ENCODE measurements at places on chromosomes 5 and 9.

DNA sequence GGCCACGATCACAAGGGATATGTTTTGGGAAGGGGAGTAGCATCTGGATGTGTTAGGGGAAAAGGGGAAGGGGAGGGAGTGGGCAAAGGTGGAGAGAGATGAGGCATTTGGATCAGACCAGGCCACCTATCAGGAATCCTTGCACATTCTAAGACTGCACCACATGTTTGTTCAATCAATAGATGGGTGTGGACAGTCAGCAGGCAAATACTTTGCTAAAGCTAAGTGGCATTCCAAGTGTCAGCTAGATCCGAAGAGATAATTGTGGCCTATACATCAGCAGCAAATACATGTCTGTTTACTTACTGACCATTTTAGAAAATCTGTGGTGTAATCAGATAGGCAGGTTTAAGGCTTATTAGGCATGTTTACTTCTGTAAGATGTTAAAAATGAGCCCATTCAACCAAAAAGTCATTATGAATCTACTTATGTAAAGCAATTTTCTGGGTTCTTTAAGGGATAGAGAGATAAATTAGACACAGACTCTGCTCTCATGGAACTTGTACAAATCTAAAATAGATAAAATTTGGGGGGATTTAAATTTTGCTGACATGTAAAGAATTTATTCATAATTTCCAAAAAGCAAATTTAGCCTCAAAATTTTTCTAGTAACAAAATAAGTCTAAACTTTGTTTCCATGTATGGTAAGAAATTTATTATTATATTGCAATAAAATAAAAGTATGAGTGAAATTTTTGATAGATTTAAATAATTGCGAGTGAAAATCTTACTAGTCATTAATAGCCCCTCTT, 107.3 kb downstream of the SNCAIP start:
- DNase-seq = peak; percentile 19

- no peak for DNase-seq
These were observed 42.0 kb downstream of the VLDLR start for GRCh38 chr9:2663461-2664173.

DNA sequence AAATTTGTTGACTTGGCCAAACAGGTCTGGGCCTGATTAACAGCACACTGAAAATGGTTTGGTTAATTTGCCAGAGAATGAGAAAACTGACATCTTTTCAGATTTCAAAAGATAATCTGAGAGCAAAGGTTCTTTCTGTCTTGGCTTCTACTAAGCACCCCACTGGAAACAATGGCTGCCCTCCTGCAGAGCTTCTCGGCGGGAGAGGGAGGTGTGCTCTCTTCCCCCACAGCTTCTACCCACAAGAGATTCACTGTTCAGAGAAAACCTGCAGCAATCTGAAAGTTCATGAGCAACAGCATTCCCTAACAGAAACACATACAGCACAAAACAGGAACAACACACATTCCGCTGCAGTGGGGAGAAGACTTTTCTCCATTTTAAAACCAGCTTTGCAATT, 3.0 kb downstream of the DNAH5 start:
- no peak for DNase-seq

DNA sequence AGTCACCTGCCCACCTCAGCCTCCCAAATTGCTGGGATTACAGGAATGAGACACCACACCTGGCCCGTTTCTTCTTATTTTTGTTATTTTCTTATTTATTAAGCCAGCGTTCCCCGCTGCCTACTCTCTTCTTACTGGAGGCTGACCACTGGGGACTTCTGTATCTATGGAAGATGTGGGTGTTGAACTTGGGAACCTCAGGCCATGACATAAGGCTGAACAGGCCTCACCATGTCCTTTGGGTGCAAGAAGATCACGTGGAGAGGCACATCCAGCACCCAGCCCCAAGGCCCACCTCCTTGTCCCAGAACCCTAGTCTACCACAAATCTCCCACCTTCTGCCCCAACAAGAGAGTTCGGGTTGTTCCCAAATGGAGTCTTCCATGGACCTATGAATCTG, 59.4 kb upstream of the NEK6 start:
- no peak for DNase-seq

DNA sequence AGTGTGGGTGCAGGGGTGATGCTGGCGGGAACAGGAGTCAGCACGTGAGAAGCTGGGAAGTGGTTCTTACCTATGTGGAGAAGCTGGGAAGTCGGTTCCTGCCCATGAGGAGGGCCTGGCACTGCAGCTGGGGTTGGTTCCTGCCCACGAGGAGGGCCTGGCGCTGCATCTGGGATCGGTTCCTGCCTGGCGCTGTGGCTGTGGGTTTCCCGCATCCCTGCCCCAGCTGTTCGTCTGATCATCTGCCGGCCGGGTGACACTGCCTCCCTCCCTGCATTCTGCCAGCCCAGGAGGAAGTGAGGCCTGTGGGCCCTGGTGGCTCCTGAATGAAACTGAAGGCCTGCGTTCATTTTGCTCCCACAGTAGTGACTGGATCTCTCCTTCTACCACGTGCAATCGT, 5.1 kb downstream of the OBP2A start:
- no peak for DNase-seq

GRCh38 chr9:135959814-135960213, 1.4 kb downstream of the UBAC1 start:
- DNase-seq = no peak

DNA sequence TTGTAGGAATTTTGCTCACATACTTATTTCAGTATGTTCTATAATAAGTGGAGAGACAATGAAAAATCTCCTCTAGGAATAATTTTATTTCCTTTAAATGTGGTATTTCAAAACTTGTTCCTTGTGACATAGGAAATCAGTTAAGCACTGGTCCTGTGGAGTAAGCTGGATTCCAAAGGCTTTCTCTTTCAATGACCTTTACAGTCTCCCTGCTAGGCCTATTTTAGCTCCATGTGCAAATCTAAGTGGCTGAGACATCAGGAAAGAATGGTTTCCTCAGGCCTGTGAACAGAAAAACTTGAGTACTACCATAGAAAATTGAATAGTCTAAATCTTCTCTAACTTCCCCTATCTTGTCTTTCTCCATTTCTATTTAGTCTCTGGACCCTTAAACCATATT, 514.2 kb upstream of the TLE4 start:
- DNase-seq = no peak

- DNase-seq = no peak
These were observed 15.8 kb upstream of the NEURL1B start for GRCh38 chr5:172624996-172625964.

DNA sequence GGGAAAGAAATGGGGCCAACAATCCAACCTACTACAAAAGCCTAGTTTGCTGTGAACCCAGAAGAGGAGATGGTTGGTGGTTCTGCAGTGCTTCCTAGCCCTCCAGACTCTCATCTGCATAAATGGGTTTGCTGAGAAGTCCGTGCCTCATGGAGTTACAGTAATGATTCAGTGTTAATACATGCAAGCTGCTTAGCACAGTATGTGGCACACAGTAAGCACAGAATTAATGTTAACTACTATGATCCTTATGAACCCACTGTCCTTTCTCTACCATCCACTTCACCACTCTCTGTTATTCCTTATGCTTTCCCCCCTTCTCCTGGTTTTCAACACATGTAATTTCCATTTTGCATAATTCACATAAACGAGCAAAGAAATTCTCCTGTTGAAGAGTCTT, 100.0 kb downstream of the ACTBL2 start:
- no peak for DNase-seq

GRCh38 chr5:178519155-178519554, 71.0 kb downstream of the COL23A1 start:
- no peak for DNase-seq

DNA sequence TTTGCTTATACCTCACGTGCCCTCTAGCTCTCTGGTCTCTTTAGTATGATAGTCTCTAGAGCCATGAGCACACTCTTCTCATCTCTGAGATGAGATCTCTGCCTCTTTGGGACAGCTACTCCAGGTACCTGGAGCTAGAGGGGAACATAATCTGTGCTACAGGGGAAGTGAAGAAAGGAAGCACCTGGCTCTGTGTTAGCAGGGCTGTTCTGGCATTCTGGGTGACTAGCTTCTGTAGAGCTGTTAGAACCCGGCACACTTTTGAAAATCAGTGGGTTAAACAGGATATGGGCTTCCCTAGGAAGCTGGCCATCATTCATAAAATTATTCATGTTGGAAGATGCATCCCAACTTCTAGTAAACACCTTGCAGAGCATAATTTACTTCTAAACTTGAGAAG, 224.8 kb downstream of the MCTP1 start:
- DNase-seq = no peak

DNA sequence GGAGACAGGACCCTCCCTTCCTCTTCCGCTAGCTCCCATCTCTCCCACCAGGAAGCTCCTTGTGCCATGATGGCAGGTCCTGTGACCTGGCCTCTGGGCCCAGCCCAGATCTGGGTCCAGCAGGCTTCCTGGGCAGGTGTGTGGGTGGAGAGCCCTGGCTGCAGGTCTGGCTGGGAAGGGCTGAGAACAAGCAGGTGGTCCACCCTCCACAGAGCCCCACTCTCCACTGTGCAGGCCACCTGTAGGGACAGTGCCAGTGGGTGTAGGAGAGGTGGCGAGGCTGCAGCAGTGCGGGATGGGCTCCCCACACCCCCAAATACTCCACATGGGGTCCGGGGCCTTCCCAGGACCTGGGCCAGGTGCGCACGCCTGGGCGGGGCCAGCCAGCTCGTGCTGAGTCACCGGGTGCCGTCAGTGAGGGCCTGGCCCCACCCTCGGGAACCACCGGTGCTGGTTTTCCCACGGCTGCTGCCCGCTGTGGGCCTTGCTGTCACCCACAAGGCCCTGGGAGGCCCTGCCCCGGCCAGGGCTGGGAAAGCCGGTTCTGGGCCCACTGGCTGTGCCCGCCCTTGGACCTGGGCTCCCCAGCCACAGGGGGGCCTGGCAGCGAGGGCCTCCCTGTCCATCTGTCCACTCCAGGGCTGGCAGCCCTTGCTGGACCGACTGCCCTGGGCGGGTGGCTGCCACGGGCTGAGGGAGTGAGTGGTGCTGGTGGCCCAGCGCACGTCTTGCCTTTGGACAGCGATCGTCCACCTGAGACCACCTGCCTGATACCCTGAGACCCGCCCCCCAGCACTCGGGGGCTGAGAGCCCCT, 9.3 kb upstream of the NRARP start:
- DNase-seq = no peak
